ENCODE measurements at places on chromosomes 7 and 10.

- DNase-seq: no peak
These were observed 73.0 kb downstream of the TFPI2 start for GRCh38 chr7:93817526-93817925.

GRCh38 chr7:38512704-38513103 is 118.5 kb downstream of the AMPH start:
- no peak for DNase-seq

DNA sequence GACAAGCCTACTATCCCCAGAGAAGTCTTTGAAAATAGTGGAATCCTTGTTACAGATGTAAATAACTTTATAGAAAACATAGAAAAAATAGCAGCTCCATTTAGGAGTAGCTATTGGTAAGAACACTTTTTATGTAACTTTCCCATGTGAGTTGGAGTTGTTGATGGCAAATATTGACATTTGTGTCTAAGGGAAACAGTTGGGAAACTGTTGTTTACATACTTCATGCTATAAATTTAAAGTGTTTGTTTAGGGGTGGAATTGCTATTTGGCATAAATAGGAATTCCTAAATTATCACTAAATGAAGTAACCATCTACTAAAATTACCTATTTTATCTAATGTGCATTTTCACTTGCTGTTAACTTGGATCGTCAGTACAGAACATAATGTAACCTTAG is 50.7 kb downstream of the GDI2 start:
- DNase-seq: no peak

GRCh38 chr10:15015451-15015850 is 28.3 kb upstream of the OLAH start:
- DNase-seq: no peak

- no peak for DNase-seq
These were observed 25.0 kb downstream of the ZFAND2A start for GRCh38 chr7:1134951-1135350.

GRCh38 chr10:71852355-71852937 is 1.4 kb upstream of the PSAP start:
- no peak for DNase-seq

DNA sequence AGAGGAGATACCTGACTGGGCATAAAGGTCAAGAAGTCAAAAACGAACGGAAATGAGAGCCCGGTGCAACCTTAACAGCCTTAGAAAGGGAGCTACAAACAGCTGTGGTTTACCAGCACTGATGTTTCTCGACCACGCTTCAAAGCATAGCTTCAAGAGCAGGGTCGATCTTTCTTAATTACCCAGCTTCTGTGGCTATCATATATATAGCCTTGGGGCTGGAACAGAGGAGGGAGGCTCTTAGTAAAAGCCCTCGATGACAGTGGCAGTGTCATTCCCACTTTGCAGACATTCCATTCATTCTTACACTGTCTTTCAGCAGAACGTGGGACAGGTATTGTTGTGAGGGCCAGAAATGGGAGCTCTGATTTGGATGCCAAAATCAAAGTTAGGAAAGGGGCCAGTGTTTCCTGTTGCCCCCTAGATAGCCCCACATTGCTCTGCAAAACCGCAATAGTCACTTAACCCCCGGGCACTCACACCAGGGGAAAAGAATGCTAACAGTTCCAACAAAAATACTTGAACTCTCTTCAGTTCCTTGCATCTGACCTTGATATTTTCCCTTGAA is 141.5 kb downstream of the MTPAP start:
- DNase-seq: no peak

GRCh38 chr10:3668276-3668965 is 116.6 kb downstream of the KLF6 start:
- peak; percentile 51 for DNase-seq

- DNase-seq: no peak
These were observed 2.4 kb upstream of the UNC5B start for GRCh38 chr10:71209731-71210541.

DNA sequence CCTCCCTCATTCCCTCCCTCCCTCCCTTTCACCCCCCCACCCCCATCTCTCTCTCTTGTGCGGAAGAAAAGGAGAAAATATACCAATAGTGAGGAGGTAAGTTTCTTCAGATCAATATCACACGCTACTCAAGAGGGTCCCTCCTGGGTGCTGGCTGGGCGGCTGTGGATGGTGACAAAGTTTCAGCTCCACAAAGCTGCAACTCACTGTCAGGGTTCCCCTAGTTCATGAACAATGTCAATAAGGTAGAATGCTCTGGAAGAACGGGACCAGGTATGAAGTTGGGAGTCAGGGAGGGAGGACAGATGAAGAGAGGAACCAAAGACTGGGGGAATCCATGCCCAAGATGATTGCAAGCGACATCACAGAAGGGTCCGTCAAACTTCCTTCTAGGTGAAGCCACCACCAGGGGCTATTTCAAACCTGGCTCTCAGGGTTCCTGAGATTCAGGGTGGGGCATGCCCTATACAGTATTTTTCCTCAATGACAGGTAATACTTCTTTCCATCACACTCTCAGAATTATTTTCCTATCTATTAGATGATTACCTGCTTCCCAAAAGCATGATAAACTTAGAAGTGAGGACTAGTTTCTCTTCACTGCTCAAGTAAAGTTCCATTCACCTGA is 1.4 kb upstream of the PDE1C start:
- DNase-seq: no peak

DNA sequence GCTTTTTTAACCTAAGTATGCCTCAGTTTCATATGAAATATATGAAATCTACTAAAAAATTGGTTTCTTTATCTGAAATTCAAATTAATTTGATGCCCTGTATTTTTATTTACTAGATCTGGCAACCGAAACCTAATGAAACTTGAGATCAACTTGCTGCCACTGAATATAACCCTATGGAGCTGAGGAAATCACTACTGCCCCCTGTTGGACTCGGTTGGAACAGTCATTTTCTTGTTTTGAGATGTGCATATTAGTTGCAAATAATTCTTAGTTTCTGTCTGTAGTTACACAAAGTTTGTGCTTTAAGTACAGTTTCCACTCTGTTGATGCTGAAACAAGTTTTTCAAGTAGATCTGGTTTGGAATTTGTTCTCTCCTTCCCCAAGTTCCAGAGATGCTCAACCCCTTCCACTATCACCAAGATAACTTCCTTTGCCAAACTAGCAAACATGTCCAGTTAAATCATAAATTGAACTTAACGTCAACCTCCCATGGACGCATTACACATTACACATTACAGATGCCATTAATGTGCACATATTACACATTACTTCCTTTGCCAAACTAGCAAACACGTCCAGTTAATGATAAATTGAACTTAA is 22.2 kb upstream of the EXOC4 start:
- peak; percentile 67 for DNase-seq

DNA sequence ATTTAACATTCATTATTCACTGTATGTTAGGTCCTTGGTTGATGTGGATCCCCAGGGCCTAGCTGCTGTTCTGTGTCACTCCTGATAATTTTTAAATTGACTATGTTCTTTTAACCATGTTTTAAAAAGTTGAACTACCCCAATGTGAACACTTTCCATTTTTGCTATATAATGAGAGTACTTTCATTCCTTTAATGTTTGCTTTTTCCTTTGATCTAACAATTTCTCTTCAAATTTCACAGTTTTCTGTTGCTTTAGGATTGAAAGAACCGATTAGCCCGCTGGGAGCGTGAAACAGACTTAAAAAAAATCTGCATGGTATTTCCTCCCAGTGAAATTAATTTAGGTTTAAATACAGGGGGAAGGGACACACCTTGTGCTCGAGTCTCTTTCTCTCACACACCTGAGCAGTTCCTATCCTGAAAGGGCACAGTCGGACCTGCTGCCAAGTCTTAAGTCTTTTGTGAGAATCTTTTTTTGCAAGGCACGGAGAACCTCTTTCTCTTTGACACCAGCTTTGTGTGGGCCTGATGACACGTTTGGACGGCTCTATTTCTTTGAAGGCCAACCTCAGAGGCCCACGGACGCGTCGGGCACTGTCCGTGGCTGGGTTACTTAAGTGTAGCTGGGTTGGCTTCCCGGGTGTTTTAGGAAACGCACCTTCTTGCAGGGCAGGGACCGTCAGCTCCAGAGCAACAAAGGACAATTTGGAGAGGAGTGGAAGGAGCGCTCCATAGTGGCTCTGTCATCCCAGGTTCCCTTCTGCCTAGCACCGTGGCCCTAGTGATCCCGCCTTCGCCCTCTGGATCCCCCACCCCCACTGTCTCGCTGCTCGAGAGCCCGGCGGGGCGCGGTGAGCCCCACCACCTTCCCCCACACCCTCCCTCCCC is 1.0 kb upstream of the CHN2 start:
- no peak for DNase-seq

GRCh38 chr7:39197831-39198230 is 220.1 kb downstream of the POU6F2 start:
- DNase-seq: no peak

DNA sequence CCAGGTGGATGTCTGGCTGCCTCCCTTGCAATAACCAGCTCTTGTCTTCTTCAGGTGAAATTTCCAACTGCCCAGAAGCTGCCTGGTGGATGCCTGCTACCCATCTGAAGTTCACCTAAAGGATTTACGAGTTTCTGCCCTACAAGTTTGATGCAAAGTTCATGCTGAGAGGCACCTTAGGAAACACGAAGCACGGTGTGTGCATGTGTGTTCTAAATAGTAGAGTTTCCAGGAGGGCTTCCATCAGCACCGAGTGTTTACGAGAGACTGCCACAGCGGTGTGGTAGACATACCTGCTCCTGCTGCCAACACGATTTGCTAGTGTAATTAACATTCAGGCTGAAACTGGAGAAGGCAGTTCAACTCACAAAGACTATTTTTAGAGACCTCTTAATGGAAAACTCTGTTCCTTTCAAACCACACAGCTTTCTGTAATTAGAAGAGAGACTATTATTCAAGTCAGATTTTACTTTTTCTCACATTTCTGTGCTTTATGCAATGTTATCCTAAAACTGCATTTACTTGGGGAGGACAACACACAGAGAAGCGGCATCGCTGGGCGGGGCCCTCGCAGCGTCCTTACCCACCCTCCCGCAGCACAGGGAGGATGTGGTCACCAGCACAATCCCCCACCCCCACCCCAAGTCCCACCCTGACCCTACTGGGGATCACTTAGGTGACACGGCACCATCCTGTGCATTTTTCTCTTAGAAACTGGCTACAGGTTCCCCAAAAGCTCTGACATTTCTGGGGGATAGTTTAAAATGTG is 15.5 kb upstream of the CPXM2 start:
- no peak for DNase-seq

DNA sequence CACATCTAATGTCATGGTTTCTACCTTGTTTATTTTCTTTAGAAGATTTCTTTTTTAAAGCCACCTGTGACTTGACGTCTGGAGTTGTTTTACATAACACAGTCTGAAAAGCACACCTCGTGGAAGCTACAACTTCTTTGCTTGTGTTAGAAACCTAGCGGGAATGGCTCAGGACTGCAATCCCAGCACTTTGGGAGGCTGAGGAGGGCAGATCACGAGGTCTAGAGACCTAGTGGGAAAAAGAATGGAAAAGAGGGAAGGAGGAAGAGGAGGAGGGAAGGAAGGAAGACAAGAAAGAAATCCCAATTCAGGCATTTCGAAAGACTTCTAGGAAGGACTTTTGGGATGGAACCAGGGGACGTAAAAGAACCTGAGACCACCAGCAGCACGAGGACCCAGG is 146.3 kb upstream of the CELF2 start:
- DNase-seq: no peak

DNA sequence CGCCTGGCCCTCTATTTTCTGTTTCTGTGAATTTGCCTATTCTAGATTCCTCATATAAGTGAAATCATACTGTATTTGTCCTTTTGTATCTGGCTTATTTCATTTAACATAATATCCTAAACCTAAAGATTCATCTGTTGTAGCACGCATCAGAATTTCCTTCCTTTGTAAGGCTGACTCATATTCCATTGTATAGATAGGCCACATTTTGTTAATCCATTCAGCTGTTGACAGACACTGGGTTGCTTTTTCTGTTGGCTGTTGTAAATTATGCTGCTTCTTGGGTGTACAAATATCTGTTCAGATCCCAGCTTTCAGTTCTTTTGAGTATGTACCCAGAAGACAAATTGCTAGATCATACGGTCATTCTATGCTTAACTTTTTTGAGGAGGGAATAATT is 28.8 kb upstream of the CUL1 start:
- no peak for DNase-seq

DNA sequence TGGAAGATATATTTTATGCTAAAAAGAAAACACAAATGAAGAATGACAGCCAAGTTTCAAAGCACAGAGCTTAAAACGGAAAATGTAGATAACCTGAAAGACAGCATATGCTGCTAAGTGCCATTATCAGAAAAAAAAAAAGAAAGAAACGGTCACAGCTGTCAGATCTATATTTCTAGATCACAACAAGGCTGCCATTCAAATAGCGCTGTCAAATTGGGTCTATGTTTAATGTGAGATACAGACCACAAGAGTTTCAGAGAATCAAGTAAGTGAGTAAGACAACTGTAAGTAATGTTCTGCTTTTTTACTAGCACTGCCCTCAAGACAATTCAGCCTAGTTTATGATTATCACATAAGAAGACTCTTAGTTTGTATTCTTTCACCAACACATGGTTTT is 66.1 kb upstream of the RNF148 start:
- no peak for DNase-seq

DNA sequence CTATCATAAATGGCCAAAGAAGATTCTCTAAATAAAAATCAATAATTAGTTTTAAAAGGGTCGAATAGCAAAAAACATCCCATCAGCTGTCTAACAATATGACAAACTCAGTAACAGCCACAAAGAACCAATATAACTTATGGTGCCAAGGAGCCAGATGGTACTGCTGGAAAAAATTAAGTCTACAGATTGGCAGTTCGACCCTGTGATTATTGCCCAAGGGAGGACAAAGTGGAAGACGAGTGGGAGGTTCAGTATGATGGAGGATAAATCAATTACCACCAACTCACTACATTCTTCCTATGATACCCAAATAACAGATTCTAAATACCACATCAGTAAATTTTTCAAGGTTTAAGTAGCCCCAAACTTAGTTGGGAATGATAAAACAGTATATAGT is 49.0 kb downstream of the SKAP2 start:
- DNase-seq: no peak

DNA sequence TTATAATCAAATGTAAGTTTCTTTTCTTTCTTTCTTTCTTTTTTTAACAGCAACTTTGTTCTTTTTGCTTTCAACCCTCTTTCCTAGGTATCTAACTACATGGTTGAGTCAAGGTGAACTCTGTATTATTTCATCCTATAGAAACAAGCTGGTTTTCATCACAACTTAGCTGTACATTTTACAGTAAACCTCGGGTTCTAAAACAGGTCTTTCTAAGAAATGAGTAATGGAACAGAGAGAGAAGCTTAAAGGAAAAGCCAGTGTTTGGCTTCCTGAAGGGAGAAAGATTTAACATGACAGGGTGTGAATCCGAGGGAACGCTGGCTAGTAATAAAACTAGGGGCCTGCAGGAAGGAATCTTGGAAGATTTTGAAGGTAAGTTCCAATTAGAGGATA is 143.4 kb upstream of the ITGB1 start:
- no peak for DNase-seq
